RWPE2 (cell line): ENCODE measurements at places on chromosomes 1 and 21.

DNA sequence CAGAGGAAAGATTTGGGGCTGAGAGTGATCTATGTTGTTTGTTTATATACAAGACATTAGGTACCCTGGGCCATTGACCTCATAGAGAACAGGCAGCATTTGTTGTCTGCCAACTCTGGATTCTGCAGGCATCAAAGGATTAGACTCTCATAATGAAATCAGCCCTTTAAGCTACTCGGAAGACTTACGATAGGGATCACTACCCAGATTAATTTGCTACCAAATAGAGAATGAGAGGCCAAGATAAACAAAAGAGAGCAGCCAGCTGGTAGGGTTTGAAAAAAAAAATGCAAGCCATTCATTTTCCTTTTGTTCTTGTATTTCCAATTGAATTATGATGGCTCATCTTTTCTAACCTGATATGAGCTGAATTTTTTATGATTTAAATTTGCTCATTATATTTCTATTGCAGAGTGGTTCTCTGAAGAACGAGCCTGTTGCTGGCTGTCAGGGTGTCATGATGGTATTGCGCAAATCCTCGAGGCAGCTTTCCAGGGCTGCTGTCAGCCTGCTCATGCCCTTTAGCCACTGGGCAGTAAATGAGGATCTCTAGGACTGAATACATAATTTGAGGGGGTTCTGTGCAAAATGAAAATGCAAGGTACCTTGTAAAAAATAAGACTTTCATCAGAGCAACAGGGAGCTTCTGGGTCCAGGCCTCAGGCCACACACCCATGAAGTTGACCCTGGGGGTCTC lies 116.4 kb upstream of the KCNJ15 start:
- no peak for DNase-seq

GRCh38 chr1:151681923-151682322 lies 34.7 kb downstream of the CELF3 start:
- no peak for DNase-seq

GRCh38 chr1:53657531-53657805 lies 81.5 kb downstream of the GLIS1 start:
- no peak for DNase-seq

DNA sequence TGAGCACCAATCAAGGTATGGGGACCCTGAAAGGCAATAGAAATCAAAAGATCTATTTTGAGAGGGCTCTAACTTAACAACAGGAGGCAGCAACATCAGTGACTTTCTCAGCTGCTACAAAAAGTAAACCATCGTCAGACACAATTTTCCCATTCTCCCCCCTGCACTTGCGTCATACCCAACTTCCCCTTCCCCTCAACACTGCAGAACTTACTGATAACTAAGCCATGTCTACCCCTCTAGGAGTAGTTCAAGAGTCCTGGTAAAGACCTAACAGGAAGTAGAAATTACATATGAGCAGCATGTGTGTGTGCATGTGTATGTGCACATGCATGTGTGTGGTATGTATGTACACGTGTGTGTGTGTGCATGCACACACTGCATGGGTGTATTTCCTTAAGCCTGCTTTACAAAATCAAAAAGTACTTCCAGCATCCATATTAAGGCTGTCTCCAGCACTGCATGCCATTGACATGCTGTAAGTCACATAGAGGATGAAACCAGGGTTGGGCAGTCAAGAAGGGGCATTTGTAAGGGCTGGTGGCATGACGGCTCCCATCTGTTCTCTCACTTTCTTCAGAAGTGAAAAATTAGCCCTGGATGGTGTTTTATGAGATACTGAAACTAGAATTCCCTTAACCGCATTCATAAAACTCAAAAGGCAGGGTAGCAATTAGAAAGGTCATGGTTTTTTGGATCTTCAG lies 460.1 kb upstream of the RUNX1 start:
- no peak for DNase-seq

DNA sequence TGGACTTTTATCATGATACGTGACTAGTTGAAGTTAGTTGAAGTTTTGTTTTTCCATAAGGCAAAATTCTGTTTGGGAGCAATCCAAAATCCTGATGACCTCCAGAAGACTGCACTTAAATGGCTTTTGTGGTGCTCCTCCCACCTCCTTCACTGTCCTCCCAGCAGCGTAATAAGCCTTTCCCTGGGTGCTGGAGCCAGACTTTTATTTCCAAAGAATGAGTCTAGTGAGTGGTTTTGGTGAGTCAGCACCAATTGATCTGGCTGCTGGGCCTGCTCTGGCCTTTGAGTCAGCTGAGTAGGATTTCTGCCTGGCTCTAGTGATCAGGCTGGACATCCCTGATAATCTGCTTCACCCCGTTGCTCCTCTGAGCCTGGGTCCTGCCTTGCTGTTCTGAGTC lies 21.7 kb upstream of the KCND3 start:
- no peak for DNase-seq
